ENCODE measurements at places on chromosomes 1 and 21. TPM values are rescaled to one million over a fixed set of nuclear protein-coding genes. Genes with fewer than 3 reads are reported as not detected.

DNA sequence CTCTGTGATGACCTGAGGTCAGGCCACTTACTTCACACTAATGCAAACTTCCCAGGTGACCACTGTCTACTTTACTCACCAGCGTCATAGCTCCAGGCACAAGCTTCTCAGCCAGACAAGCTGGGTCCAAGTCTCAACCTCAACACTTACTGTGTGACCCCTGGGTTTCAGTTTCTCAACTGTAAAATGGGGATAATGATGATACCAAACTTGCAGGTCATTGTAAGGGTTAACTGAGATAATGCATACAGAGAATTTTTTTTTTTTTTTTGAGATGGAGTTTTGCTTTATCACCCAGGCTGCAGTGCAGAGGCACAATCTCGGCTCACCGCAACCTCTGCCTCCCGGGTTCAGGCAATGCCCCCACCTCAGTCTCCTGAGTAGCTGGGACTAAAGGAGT is 34.7 kb downstream of the AK2 start:
- DNase-seq, result no peak

GRCh38 chr1:10782491-10783244 is 13.8 kb downstream of the CASZ1 start:
- no peak for DNase-seq

- no peak for DNase-seq
Observed at GRCh38 chr1:240019524-240019923, 72.2 kb upstream of the FMN2 start.

- no peak for DNase-seq
Observed at GRCh38 chr1:231842441-231842840, 215.9 kb downstream of the DISC1 start.

DNA sequence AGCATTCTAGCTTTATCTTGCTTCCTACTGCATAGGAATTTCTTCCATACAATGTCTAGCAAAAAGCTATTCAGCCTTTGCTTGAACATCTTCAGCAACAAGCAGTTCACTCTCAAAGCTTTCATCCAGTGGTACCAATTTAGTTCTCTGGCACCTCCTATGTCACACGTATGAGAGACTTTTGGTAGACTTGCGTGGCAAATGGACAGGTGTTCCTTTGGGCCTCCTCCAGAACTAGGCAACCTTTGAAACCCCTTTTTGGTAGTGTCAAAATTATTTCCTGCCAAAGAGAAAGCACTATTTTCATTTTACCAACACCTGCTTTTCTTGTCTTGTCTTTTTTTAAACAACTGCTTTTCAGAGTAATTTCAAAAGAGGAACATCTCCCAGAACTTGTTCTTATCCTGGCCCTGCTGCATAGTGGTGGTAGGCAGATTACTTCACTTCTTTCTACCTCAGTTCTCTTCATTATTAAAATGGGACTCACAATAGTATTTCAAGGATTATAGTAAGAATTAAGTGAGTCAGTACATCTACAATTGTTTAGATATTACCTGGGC is 122.4 kb downstream of the MAST2 start:
- no peak for DNase-seq

DNA sequence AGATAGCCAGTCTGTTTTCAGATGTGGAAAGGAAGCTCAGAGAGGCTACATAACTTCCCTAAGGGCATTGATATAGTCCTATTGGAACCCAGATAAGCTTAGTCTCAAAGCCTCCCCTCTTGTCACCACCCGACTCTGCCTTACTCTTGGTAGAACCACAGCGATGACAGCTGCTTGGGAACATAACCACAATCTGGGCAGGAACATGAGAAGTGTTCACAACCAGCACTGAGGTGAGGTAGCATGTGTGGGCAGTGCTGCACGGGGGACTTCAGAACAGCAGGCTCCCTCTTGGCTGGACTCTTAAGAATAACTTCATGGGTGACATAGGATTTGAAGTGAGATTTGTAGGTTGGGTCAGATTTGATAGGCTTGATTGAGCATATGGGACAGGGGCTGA is 9.3 kb upstream of the S100A10 start:
- DNase-seq, result no peak

- DNase-seq, result no peak
Observed at GRCh38 chr1:71015745-71016144, 31.9 kb downstream of the PTGER3 start.

- no peak for DNase-seq
Observed at GRCh38 chr1:85229574-85230097, 28.8 kb upstream of the SYDE2 start.

- DNase-seq, result no peak
Observed at GRCh38 chr1:241600496-241600901, 39.7 kb downstream of the CHML start.

GRCh38 chr1:181743878-181744312 is 260.6 kb downstream of the CACNA1E start:
- no peak for DNase-seq

- no peak for DNase-seq
Observed at GRCh38 chr1:62391369-62391971, 45.4 kb upstream of the USP1 start.

GRCh38 chr1:22739648-22740385 is 29.2 kb downstream of the EPHB2 start:
- no peak for DNase-seq

GRCh38 chr1:178510155-178510554 is 2.8 kb upstream of the TEX35 start:
- DNase-seq, result no peak

GRCh38 chr1:27504588-27505419 is 14.8 kb upstream of the WASF2 start:
- DNase-seq, result no peak

GRCh38 chr1:10401281-10401680 is 2.4 kb downstream of the PGD start:
- no peak for DNase-seq

- DNase-seq, result peak; percentile 37
Observed at GRCh38 chr1:29653034-29653810, 416.9 kb downstream of the PTPRU start.

GRCh38 chr1:198151688-198152087 is 5.1 kb upstream of the NEK7 start:
- no peak for DNase-seq

DNA sequence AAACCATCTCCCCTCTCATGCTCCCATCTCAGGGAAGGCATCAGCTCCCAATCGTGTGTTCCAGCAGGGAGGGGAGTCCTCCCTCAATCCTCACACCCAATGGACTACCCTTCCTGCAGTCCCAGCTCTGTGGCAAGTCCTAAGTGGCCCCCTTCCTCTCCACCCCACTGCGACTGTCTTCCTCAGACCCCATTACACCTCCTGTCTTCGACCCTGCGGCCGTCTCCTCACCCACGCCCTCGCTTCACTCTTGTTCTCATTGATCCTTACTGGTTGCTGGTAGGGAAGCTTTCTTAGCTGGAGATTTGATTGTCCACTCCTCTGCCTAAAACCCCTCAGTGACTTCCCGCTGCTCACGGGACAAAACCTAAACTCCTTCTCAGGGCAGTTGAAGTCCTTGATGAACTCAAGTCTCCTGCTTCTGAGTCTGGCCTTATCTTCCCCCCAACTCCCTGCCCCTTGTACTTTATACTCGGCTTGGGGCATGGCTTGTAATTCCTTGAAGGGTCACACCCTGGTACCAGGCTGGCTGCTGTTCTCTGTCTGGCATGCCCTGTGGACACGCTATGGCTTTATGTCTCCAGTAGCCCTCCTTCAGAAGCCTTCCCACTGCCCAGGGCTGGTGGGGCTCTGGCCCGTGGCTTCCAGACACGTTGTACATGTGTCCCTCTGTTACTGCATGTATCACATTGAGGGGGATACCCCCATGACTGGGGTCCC is 2.3 kb upstream of the EPS8L3 start:
- peak; percentile 84 for DNase-seq

- DNase-seq, result no peak
Observed at GRCh38 chr1:237570530-237570929, 320.2 kb downstream of the ZP4 start.

DNA sequence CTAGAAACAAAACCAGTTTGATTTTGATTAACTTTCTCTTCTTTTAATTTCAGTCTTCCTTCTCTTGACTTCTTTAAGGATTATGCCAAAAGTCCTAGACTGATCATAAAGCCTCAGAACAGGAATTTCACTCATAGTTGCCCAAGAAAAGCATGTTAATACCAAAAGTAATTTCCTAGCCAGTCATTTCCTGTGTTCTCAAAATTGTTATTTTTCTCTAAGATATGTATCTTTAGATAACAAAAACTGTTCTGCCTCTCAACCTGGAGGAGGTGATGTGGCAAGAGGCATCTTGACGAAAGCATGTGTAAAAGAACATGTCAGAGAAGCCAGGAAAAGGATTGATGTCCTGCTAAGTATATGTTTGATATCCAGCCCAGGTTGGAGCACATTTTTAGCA is 78.0 kb upstream of the IPO9 start:
- no peak for DNase-seq

DNA sequence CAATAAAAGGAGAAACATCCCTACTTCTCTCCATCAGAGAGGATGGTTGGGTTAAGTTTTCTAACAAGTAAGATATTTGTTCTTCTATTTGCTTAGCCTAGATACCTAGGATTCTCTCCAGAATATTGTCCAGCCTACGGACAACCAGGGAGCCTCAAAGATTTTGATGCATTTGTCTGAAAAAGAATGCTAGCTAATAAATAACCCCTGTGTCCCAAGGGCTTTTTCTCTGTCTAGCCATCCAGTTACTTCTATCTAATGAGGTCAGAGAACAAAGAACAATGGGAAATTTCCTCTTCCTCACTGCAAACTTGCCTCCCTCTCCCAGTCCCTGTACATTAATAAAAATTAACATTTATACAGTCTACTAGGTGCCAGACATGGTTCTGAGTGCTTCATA is 810 bp downstream of the RGS5 start:
- DNase-seq, result no peak

DNA sequence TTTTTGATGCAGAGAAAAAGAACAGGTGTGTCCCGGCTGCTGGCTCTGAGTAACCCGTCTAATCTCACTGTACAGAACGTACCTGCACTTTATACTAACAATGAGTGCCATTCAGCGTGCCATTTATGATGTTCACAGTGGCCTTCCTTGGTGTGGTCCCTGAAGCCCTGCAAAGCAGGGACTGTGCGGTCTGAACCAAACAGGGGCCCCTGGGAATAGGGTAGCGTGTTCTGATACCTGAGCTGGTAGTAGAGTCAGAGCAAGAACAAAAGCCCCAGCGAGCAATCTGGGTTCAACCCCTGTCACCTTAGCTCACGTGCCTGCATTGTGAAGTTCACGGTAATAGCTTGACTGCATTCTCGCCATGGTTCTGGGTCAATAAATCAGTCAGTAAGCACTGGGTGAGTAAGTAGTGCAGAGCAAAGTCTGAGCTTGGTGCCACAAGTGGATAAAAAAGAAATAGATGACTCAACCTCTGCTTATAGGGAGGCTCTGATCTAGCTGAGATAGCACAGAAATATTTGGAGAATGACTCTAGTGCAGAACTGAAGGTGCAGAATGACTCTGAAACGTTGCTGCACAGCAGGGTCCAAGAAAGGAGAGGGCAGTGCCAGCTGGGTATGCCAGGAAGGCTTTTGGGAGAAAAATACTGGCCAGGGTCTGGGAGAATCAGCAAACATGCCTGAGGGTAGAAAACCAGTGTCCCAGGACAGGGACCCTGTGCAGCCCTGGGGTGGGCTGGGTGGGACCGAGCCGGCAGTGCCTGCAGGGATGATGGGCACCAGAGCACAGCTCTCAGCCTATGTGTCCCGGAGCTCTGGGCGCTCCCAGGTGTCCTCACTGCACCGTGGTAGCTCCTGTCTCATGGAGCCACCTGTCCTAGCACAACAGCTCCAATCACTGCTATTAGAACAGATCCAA is 125.9 kb downstream of the RHOU start:
- no peak for DNase-seq

GRCh38 chr1:232904566-232904965 is 45.8 kb upstream of the NTPCR start:
- DNase-seq, result no peak

- DNase-seq, result no peak
Observed at GRCh38 chr1:157878059-157878458, 36.5 kb upstream of the CD5L start.

GRCh38 chr1:156154317-156154749 is 948 bp downstream of the SEMA4A start:
- DNase-seq, result no peak

- DNase-seq, result no peak
Observed at GRCh38 chr1:17134724-17135123, 15.5 kb upstream of the PADI2 start.

- no peak for DNase-seq
Observed at GRCh38 chr21:31347435-31348032, 3.5 kb upstream of the TIAM1 start.

DNA sequence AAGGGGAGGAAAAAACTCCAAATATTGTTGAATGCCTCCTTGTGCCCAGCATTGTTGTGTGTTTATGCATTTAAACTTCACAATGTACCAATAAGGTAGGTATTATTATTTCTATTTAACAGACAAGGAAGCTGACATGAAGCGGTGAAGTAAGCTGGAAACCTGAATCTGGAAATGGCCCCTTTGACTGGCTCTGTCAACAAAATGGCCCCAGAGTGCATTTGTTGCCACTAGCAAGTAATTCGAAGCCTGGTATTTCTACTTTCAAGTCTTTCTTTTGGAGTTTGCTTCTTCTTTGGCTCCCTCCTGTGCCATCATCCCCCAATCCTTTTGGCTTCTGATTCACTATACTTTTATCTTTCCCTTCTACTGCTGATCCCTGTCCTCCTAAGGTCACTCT is 23.1 kb downstream of the CRYZL1 start:
- DNase-seq, result no peak

DNA sequence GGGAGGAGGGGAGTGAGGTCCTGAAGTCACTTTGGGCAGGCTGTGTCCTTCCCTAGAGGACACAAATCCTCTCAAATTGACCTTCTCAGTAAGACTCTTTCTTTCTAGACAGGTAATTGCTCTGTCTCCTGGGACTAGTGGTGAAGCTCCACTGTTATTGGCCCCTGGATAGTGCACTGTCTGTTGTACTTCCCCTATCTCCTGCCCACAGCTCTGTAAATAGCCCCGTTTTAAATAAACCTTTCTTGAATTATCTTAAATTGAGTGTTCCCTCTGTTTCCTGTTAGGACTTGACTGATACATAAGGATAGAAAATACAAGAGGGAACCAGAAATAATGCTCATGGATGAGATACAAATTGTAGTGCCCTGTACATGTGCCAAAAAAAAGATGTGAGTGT is 229.5 kb upstream of the USP24 start:
- DNase-seq, result no peak

Gene COL18A1
- total RNA-seq, result 79.8 TPM

Gene CCDC27
- total RNA-seq, result not detected

Gene TRIM45
- 0.64 TPM for total RNA-seq

Gene FAM177B
- total RNA-seq, result not detected

Gene CCT8
- total RNA-seq, result 116 TPM

Gene TNFRSF4
- total RNA-seq, result 10.7 TPM

Gene CELA2B
- total RNA-seq, result not detected

Gene CD1B
- not detected for total RNA-seq

Gene SGIP1
- total RNA-seq, result 4.2 TPM

Gene EXO1
- total RNA-seq, result 0.48 TPM
